ENCODE measurements at places on chromosomes 5 and 9.
A peak's percentile ranks its signal among the peaks of the same experiment; 100 is the strongest.

DNA sequence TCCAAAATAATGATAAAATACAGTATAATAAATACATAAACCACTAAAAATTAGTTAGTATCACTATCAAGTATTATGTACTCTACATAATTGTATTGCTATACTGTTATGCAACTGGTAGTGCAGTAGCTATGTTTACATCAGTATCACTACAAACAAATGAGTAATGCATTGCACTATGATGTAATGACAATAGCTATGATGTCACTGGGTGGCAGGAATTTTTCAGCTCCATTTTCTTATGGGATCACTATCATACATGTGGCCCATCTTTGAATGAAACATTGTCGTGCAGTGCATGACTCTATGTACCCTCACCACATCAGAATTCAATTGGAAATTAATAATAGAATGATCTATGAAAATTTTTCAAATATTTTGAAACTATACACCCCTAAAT, 201.3 kb downstream of the MPDZ start:
- H3K27me3 ChIP-seq, result no peaks in the 10 kb centered on the region
- H3K4me1 ChIP-seq, result no peaks in the 10 kb centered on the region
- H3K27ac ChIP-seq, result no peak overlapping the region
- no peak overlapping the region for H3K4me3 ChIP-seq
- no peaks in the 10 kb centered on the region for H3K36me3 ChIP-seq
- DNase-seq, result no peak

DNA sequence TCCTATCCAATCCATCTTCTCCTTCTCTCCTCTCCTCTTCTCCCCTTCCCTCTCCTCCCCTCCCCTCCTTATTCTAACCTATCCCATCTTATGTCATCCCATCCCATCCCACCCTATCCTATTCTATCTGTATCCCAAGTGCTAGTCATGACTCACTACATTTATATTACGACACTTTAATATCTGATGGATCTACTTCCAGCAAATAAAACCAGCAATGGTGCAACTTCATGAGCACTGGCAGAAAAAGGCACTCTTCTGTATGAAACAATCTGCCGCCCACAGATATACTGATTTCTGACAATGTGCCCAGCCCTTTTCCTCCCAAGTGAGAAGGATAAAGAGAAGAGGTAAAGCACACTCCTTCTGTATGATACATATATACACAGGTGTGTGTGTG, 86.6 kb upstream of the ANKH start:
- no peak overlapping the region for H3K4me3 ChIP-seq
- no peak overlapping the region for H3K27ac ChIP-seq
- H3K36me3 ChIP-seq, result no peaks in the 10 kb centered on the region
- DNase-seq, result no peak
- H3K27me3 ChIP-seq, result no peaks in the 10 kb centered on the region
- peaks cover 10% of the 10 kb centered on the region for H3K4me1 ChIP-seq

- peak overlapping the region; percentile 58 for H3K27ac ChIP-seq
- peak; percentile 66 for DNase-seq
- no peaks in the 10 kb centered on the region for H3K36me3 ChIP-seq
Observed at GRCh38 chr9:133715295-133715865, 22.8 kb downstream of the SARDH start.

GRCh38 chr9:86573886-86574285, 219.7 kb upstream of the TUT7 start:
- peaks cover 20% of the 10 kb centered on the region for H3K4me1 ChIP-seq
- no peak overlapping the region for H3K4me3 ChIP-seq
- peaks cover 8% of the 10 kb centered on the region for H3K27me3 ChIP-seq
- H3K27ac ChIP-seq, result no peak overlapping the region

Data from left ventricle myocardium inferior (tissue), 1 donor.